CD8-positive, alpha-beta T cell (primary cell): ENCODE measurements at places on chromosomes 7 and 10.

GRCh38 chr7:90669492-90669891, 73.4 kb downstream of the CDK14 start:
- no peak for DNase-seq

DNA sequence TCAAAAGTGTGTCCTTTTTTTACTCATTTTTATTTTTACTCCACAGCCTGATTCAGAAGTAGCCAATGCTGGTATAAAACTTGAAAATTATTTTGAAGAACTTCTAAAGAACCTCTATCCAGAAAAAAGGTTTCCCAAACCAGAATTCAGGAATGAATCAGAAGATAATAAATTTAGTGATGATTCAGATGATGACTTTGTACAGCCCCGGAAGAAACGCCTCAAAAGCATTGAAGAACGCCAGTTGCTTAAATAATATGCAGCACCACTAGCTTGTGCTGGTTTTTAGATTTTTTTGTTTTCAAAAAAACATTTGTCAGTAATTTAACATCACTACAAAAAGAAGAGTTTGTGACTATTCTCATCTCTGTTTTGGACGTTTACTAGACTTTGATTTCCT, 116.5 kb downstream of the SVOPL start:
- no peak for DNase-seq

GRCh38 chr7:77188731-77189437, 10.7 kb downstream of the FGL2 start:
- DNase-seq = no peak

GRCh38 chr10:23344241-23344841, at the start of gene C10orf67:
Gene C10orf67, minus strand, starts transcription at chr10:23344797. Its CDS starts 23 bp downstream, at chr10:23344774.
- DNase-seq = no peak

GRCh38 chr10:117993166-117993565, 53.6 kb downstream of the RAB11FIP2 start:
- DNase-seq = no peak

GRCh38 chr10:18601321-18601720, 50.1 kb downstream of the NSUN6 start:
- DNase-seq = no peak

DNA sequence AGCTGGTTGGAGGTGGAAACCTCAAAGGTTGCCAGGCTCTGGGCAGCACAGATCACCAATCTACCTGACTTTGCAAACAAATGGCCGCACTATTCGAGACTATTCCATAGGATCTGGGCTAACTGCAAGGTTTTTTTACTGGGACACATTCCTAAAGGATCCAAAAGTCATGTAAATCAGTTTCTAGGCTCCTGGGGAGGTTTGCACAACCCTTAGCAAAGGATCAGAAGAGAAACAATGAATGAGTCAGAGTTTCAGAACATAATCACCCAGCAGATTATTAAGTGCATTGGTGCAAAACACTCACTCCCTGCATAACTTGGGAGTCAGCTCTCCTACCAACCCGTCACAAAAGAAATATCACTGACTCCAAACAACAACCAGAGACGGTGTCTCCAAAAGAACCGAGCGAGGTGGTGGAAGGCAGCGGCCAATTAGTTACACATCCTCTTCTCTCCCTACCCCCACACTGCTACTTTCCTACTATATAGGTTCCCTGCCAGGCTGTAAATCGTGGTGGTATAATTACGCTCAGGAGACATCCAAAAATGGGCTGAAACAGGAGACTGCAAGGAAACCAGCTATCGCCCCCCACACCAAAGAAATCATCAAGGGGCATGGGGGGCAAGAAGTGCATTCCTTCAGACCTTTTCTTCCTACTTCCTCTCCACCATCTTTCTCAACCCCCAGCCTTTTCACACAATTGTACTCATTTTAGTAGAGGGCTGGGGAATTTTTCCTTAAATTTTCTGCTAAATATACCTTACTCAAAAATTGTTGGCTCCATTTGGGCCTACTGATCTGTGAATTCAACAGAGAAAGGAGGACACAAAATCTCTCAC, 3.2 kb downstream of the UBE2H start:
- no peak for DNase-seq

DNA sequence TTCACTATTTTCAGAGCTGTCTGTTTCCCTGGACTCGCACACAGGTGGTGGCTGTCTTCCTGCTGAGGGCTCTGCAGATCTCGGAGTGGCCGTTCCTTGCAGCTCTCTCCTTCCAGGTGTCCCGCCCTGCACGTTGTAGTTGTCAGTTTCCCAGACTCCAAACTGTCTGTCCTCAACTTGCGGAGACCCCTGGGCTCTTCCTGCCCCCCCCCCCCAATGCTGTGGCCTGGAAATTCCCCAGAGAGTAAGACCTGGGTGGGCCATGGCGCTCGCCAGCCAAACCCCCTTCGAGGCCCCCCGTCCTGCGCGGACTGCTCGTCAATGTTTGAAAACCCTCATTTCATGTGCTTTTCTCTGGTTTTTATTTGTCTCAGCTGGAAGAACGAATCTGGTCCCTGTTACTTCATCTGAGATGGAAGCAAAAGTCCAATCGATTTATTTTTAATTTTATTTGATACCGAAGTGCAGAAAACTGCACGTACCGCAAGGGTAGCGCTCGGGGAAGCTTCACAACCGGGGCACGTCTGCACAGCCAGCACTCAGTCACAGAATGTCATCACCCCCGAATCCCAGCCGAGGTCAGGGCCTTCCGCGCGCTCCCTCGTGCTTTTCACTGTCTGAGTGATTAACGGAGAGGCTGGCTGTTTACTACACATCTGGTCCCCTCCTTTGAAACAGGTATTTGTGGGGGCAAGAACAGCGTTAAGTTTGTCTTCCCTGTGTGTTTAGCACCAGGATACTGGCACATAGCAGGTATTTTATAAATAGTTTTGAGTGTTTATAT, 46.4 kb upstream of the NKX6-2 start:
- no peak for DNase-seq

GRCh38 chr10:124999433-125000365, 57.8 kb downstream of the ZRANB1 start:
- DNase-seq = no peak

GRCh38 chr10:45514291-45515270, 140.6 kb downstream of the ALOX5 start:
- DNase-seq = no peak

- DNase-seq = no peak
Observed at GRCh38 chr7:47215049-47215448, 366.9 kb downstream of the TNS3 start.

GRCh38 chr7:22066522-22066921, 120.8 kb upstream of the CDCA7L start:
- no peak for DNase-seq

DNA sequence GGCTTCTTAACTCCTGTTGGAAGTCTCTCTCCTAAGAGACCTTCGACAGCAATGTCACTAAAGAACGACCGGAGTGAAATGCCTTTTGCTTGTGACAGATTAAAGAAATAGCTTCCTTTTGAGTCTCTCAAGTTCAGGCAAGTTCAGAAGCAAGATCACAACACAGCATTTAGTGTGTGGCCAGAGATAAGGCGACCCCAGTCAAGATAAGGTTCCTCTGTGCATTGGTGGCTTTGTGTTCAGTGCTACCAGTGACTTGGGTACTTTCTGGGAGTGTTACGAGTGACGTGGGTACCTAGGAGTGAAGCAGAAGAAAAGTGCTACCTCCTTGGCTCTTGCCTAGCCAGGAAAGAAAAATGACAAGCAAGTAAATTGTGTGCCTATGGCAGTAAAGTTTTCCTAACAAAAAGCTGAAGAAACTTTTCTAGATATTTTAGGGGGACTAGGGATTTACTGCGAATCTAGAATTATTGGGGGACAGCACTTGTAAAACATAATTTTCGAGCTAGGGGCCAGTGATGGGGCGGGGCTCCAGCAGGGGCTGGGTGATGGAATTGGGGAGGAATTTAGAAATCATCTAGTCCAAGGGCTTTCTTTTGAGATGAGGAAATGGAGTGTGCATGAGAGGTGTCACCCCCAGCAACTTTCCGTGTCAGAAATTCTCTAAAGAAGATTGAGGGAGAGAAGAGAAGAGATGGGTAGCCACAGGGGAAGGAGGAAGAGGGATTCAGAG, 191.9 kb upstream of the LYZL2 start:
- DNase-seq = no peak

- no peak for DNase-seq
Observed at GRCh38 chr7:97001656-97002554, 3.4 kb upstream of the DLX6 start.

GRCh38 chr7:66815951-66816350, 75.4 kb downstream of the RABGEF1 start:
- no peak for DNase-seq

- DNase-seq = peak; percentile 46
Observed at GRCh38 chr10:63720072-63720537, 198.9 kb downstream of the REEP3 start.

DNA sequence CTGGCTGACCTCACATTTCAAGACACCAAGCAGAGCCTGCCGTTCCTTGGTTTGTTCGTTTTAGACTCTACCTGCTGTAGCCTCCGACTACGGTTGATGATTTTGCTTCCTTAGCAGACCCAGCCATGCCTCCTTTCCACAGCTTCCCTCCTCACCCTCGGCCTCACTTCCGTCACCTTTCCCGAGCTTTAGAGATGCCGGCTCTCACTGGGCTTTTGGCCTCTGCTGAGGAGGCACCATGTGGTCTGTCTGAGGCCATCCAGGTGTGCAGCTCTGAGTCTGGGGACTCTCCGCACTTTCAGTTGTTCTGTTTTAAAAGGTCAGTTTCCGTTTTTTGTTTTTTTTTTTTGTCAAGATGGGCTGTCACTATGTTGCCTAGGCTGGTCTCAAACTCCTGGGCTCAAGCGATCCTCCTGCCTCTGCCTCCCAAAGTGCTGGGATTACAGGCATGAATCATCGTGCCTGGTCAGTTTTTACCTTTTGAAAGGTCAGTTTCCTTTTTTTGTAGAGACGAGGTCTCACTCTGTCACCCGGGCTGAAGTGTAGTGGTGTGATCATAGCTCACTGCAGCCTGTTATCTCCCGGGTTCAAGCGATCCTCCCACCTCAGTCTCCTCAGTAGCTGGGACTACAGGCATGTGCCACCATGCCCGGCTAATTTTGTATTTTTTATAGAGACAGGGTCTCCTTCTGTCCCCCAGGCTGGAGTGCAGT, 11.7 kb downstream of the ORAI2 start:
- DNase-seq = no peak

DNA sequence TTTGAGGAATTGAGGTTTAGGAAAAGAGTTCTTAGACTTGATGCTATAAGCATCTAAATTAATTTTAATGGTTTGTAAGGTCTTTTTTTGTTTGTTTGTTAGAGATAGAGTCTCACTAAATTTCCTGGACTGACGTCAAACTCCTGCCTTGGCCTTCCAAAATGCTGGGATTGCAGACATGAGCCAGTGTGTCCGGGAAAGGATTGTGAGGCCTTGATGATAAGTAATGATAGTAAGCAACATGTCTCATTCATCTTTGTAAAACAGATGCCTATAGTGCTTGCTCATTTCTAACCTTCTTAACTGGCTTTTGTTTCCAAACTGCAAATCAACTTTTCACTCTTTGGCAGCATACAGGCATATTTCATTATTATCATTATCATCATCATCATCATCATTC, 176.0 kb upstream of the KCND2 start:
- DNase-seq = no peak

DNA sequence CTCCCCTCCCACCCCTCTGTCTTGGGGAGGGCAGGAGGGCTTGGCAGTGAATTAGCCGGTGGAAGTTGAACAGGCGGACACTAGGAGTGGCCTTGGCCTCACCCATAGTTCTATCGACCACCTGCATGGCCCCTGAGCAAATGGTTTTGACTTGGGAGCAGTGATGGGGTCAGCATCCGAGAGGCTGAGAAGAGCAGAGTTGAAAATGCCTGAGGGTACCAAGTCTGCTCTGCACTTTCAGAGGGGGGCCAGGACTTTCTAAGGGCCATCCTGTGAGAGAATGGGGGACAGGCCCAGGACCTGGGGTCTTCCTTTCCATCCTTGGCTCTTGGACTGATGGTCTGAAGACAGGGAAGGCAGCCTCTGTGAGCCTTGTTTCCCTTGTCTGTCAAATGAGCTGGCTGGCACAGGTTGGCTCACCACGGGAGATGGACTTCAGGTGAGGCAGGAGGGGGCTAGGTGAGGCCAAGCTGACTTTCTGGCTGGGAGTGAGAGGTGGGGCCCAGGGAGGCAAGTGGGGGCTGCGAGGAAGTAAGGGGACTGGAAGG, 29.4 kb downstream of the CDH23 start:
- DNase-seq = no peak

DNA sequence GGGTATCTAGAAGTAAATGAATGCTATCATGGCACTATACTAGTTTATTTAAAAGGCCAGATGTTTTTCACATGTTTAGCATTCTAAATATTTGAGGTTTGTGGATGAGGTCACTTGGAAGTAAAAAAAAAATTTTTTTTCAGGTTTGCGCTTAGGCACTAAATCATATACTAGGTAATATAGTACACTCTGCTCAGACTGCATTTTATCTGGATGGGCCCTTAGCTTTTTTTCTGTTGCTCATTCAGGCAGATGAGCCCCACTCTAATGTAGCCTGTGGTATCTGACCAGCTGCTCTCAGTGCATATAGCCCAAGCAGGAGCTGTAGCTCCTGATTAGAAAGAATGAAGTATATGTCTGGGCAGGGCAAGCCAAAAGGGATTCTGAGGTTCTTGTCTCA, 210.1 kb downstream of the AUTS2 start:
- no peak for DNase-seq

- DNase-seq = no peak
Observed at GRCh38 chr7:94838717-94839116, 68.7 kb upstream of the PPP1R9A start.

GRCh38 chr7:145692237-145692950, 424.2 kb upstream of the CNTNAP2 start:
- no peak for DNase-seq

DNA sequence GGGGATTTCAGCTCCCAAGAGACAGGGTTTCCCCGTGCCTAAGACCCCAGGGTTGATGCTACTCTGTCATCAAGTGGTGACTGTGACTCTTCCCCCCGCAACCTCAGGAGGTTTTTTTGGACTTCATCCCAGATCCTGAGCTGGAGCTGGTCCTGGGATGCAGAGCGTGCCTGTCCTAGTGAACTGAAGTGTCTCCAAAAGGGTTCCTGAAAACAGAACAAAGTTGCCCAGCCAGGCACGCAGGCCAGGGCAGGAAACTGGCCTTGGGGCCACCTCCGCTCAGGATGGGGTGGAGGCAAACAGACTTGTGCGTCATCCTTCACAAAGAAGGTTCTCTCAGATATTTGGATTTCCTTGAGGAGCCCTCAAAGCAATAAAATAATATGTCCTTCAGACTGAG, 118.9 kb downstream of the ITIH5 start:
- no peak for DNase-seq

GRCh38 chr10:105025092-105025491, 384.0 kb downstream of the SORCS3 start:
- DNase-seq = no peak

DNA sequence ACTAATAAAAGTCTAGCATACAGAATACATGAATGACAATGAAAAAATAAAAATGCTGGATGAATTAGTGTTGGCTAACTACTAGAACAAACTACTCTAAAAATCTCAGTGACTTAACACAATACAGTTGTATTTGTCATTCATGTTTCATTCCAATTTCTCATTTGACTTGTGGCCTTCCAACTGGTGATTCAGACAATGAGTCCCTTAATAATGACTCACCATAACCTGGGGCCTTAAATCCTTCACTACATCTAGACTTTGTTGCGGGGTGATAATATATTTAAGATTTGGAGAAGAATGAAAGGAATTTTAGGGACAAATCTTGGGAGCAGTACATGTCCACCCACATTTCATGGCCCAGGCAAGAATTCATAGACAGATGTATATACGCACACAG, 90.5 kb upstream of the POM121L12 start:
- no peak for DNase-seq

- no peak for DNase-seq
Observed at GRCh38 chr7:57821438-57822382, 371.7 kb downstream of the ZNF716 start.
